ENCODE measurements at places on chromosomes 16 and 17. TPM values are rescaled to one million over a fixed set of nuclear protein-coding genes. Genes with fewer than 3 reads are reported as not detected.
A peak's percentile ranks its signal among the peaks of the same experiment; 100 is the strongest.

- no peak for ATAC-seq
Observed at GRCh38 chr17:78838574-78839005, 2.0 kb downstream of the USP36 start.

Gene PRPSAP2
- 34.9 TPM for total RNA-seq

GRCh38 chr17:21223086-21223485 lies 9.1 kb upstream of the TMEM11 start:
- no peak for ATAC-seq

Gene CIITA
- total RNA-seq, result 64.2 TPM

GRCh38 chr16:88695753-88696152 lies 9.4 kb upstream of the SNAI3 start:
- ATAC-seq, result no peak

Gene AANAT
- not detected for total RNA-seq

- ATAC-seq, result no peak
Observed at GRCh38 chr16:55130456-55130855, 193.5 kb upstream of the IRX6 start.

Gene TK1
- 149 TPM for total RNA-seq

Gene KRT12
- total RNA-seq, result not detected

- no peak for ATAC-seq
Observed at GRCh38 chr16:55144651-55145050, 179.4 kb upstream of the IRX6 start.

- no peak for ATAC-seq
Observed at GRCh38 chr16:71311553-71312158, 22.5 kb upstream of the CMTR2 start.

- ATAC-seq, result no peak
Observed at GRCh38 chr16:28292731-28293600, 641 bp downstream of the SBK1 start.

- no peak for ATAC-seq
Observed at GRCh38 chr17:19250421-19251173, 13.4 kb downstream of the EPN2 start.

Gene CCL16
- not detected for total RNA-seq

DNA sequence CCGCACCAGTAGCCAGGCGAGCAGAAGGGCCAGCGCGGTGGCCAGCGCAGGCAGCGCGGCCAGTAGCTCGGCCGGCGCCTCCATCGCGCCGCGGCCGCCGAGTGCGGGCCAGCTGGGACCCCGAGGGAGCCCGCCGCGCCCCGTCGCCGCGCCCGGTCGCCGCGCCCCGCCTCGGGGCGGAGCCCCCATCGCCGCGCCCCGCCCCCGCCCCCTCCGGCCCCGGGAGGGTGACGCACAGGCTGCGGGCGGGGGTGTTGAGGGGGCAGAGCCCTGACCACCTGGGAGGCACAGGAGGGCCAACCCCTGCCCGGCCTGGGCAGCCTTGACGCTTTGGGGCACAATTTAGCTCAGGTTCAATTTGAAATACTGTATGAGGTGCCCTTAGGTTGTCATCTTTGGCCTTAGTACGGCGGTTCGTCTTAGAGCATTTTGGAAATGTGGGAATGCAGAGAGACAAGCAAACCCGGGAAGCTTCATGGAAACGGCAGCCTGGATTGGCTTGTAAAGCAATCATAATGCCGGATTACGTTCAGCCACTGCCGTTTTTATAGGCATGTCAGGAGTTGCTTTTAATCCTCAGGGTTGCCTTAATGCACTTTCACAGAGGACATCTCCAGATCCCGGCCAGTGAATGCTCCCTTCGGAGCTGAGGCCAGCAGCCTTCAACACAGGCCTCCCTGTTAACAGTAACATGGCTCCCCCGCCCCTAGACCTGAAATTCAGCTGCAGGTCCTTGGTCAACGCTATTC lies at the start of gene MXRA7:
Gene MXRA7, minus strand, starts transcription at position 103 of the 749 bp plus-strand sequence. Its CDS starts 19 bp downstream, at position 84.
- peak; percentile 83 for ATAC-seq

DNA sequence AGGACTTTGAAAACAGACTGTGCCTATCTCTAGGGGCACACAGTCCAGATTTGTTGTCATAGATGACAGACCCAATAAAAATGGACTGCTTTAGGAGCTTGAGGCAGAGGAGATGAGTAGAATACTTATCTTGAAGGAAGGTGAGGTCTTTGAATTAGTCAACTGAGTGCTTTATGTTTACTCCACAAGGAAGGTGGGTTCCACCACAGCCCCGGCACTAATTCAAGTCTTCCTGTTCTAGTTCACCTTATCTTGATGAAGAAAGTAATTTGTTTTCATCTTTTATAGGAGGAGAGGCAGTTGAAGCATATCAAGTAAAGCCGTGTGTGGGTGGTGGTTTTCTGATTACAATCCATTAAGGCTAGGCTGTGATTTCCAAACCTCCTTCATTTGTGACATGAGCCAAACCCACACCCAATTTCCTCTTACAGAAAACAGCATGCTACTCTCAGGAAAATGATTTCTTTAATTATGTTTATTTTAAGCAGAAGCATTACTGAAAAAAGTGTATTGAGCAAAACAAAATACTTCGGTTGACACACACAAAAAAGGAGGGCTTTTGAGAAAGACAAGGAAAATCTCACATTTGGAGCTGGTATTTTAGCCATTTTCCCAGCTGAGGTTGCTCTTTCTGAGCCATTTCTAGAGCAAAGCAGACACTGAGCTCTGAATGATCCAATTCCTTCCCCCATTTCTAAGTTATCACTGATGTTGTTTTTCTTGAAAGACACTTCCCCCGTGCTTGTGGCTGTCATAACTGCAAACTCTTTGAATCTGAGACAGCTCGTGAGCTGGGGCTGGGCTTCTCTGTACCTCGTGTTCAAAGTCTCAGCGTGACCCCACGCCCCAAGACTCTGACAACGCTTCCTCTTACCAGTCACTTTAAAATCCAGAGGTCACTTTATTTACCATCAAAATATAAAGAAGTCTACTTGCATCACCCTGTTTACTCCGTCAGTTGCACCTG lies 35.4 kb downstream of the CDRT15 start:
- ATAC-seq, result peak; percentile 48

GRCh38 chr16:59909262-59909661 lies 1175.1 kb upstream of the GOT2 start:
- no peak for ATAC-seq

Gene GPRC5B
- not detected for total RNA-seq

GRCh38 chr16:22859925-22860324 lies 46.0 kb downstream of the HS3ST2 start:
- no peak for ATAC-seq

GRCh38 chr16:85107083-85107482 lies 5.2 kb downstream of the CIBAR2 start:
- no peak for ATAC-seq

Gene OR4D1
- total RNA-seq, result 0.13 TPM

GRCh38 chr16:69906838-69907401 lies 44.2 kb upstream of the CLEC18A start:
- ATAC-seq, result no peak

Gene TEX19
- total RNA-seq, result 0.28 TPM

Gene SHISA6
- not detected for total RNA-seq

- ATAC-seq, result no peak
Observed at GRCh38 chr16:67676516-67676915, 9.9 kb downstream of the C16orf86 start.

- ATAC-seq, result no peak
Observed at GRCh38 chr17:83189044-83190003, 109.9 kb downstream of the METRNL start.

- ATAC-seq, result no peak
Observed at GRCh38 chr17:54372069-54372749, 528.4 kb upstream of the TOM1L1 start.

DNA sequence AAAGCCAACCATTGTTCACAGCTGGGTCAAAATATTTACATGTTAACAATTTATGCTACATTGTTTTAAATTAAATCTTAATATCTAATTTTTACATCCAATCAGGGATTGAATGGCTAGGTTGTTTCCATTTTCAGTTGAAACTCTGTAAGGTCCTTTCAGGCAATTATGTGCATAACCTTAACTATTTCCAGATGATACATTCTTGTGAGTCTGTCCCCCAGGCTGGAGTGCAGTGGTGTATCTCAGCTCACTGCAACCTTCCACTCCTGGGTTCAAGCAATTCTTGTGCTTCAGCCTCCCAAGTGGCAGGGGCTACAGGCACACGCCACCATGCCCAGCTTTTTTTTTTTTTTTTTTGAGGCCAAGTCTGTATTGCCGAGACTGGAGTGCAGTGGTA lies 10.4 kb downstream of the CDC42EP4 start:
- ATAC-seq, result no peak

Gene PPM1E
- 0.08 TPM for total RNA-seq

Gene LGALS9C
- total RNA-seq, result not detected

DNA sequence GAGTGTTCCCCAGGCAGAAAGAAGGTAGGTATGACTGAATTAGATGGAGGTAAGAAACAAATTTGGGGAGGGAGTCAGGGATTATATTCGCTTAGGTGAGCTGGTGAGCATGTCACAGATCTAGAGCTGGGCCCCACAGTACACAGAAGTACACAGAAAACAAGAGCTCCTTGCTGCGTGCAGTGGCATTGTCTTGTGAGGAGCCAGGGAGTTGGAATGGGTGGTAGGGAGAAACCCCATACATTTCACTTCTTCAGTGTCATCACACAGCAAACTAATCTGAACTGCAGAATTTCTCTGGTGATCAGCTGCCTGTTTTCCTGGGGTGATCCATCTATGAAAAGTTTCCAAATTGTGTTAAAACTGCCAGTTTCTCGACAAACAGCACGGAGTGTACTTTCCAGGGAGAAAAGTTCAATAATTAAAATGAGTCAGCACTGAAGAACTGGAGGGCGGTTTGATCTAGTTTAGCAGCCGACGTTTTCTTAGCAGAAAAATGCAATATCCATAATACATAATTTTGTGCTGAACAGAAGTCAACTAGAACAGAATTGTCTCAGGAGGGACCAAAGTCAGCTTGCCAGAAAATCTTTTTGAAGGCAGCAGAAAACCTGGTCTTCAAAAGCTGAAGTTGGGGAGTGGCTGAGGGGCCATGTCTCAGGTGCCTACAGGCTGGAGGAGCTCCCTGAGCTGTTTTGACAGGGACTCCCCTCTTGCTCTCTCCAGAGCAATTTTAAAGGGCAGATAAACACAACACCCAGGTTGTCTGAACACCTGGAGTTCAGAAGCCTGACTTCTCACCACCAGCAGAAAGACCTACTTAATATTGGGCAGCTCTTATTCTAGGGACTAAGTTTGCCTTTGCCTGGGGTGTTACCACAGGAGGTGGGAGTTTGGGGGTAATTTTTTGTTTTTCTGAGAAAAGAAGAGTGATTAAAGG lies 448.6 kb downstream of the CA10 start:
- no peak for ATAC-seq

DNA sequence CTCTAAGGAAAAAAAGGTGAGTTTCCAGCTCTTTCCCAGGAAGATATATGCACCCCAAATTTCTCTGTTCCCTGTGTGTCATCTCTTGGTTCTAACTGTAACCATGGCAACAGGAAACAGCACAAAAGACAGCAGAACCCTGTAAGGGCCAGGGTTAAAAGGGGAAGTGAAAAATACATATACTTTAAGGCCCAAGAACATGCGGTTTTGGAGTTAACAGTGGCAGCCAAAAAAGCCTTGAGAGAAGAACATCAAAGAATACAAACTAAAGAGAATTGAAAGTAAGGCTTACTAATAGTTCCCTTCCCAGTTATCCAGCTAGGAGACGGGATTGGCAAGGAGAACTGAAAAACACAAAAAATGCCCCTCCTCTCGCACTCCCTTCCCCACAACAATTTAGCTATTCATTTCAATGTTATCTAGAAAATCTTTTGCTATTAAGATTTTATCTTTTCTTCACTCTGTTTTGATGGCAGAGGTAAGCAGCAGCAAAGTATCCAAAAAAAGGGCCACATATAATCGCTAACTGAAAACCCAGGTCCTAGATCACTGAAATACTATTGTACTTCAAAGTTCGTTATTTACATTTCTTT lies 1.5 kb downstream of the SPOP start:
- peak; percentile 18 for ATAC-seq

Gene DHRS7C
- not detected for total RNA-seq

DNA sequence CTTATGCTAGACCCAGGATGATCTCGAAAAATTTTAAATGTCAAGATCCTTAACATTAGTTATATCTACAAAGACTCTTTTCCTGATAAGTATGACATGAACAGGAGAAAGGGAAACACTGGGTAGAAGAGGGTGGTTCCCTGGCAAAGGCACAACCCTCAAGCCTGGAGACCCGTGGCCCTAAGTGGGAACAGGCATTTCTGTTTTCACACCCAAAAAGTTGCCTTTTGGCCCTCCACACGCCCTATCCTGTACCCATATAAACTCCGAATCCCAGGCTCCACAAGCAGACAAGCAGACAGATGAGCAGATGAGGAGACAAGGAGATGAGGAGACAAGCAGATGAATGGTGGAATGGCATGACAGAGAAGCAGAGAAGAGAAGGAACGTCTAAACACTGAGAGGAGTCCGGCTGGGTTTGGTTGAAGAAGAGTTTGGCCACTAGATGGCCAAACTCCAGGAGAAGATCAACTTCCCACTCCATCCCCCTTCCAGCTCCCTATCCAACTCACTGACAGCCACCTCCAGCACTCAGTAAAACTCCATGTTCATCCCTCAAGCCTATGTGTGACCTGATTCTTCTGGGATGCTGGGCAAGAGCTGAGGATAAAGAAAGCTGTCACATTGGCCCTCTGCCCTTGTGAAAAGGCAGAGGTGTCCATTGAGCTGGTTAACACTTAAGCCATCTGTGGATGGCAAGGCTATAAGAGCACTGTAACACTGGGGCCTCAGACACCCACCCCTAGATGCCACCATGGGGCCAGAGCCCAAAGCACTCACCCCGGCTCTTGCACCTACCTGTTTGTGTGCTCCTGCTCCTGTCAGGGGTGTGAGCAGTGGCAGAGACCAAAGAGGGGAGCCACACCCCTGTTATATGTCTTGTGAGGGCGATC lies 139.6 kb upstream of the FAM20A start:
- ATAC-seq, result no peak

GRCh38 chr16:29992344-29992967 lies 3.0 kb downstream of the HIRIP3 start:
- ATAC-seq, result no peak

GRCh38 chr17:6325741-6326140 lies 109.2 kb downstream of the AIPL1 start:
- ATAC-seq, result no peak

GRCh38 chr16:3015865-3016521 lies 2.0 kb downstream of the CLDN6 start:
- no peak for ATAC-seq

Gene TOX3
- total RNA-seq, result not detected

- ATAC-seq, result no peak
Observed at GRCh38 chr16:87328846-87329245, 11.7 kb upstream of the C16orf95 start.

DNA sequence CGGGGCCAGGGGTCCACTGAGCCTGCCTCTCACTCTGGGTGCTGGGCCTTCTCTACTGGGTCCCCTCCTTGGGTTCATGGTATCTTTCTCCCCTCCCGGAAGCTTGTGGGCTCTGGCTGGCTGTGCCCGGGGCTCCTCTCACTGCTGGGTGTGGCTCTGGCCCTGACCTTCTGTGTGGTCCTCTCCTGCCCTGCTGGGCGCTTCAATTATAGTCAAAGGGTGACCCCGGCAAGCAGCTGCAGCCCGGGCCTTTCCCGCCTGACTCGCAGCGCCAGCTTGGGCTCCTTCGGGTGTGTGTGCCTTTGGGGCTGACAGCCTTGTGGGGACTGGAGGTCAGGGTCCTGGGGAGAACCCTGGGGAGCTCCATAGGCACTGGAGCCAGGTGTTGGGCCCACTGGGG lies 54.2 kb upstream of the PVALEF start:
- ATAC-seq, result no peak

Gene CSH1
- total RNA-seq, result 7.6 TPM

- no peak for ATAC-seq
Observed at GRCh38 chr16:67664871-67665270, 1.7 kb downstream of the ENKD1 start.

Gene SLC52A1
- total RNA-seq, result 0.11 TPM

Data from activated T-helper 17 cell treated with anti-CD3 and anti-CD28 coated beads, Interleukin-2, amount 50 U/mL, for 72 hours (primary cell).